ENCODE measurements at places on chromosomes 7 and 10. TPM values are rescaled to one million over a fixed set of nuclear protein-coding genes. Genes with fewer than 3 reads are reported as not detected.

STEAP4 gene
- 108 TPM for total RNA-seq

AUTS2 gene
- total RNA-seq, result 65.8 TPM

FFAR4 gene
- 0.06 TPM for total RNA-seq

C10orf105 gene
- 0.58 TPM for total RNA-seq

NPSR1 gene
- total RNA-seq, result not detected

HSPA14 gene
- total RNA-seq, result 11.1 TPM

POLL gene
- 23.1 TPM for total RNA-seq

HOGA1 gene
- total RNA-seq, result 0.63 TPM

CADPS2 gene
- total RNA-seq, result 76.7 TPM

XRCC2 gene
- total RNA-seq, result 1.0 TPM

LRMDA gene
- 15.5 TPM for total RNA-seq

IMMP2L gene
- 11.1 TPM for total RNA-seq

EGR2 gene
- 0.82 TPM for total RNA-seq

ARID5B gene
- total RNA-seq, result 95.3 TPM

GIMAP8 gene
- total RNA-seq, result 25.0 TPM

CDC14C gene
- total RNA-seq, result not detected

DUS4L gene
- total RNA-seq, result 14.8 TPM

PON3 gene
- 25.5 TPM for total RNA-seq

PIK3AP1 gene
- 24.0 TPM for total RNA-seq

NEUROG3 gene
- not detected for total RNA-seq

HOXA7 gene
- 1.1 TPM for total RNA-seq

SLC26A3 gene
- total RNA-seq, result not detected

SMO gene
- total RNA-seq, result 19.3 TPM

APBB1IP gene
- total RNA-seq, result 26.0 TPM

TMEM273 gene
- 22.7 TPM for total RNA-seq

HSPA12A gene
- 7.4 TPM for total RNA-seq

IDI2 gene
- not detected for total RNA-seq

STOX1 gene
- 5.8 TPM for total RNA-seq

ZPBP gene
- 0.85 TPM for total RNA-seq

SNCG gene
- total RNA-seq, result 23.0 TPM

CPA2 gene
- 2.0 TPM for total RNA-seq

NUTM2E gene
- total RNA-seq, result 0.31 TPM

UBTD1 gene
- total RNA-seq, result 44.1 TPM

VSTM2A gene
- not detected for total RNA-seq

Data from lung (tissue), 17 donors.